Stimulated activated CD8-positive, alpha-beta memory T cell treated with anti-CD3 and anti-CD28 coated beads, Interleukin-7, amount 100 ng/mL, for 1 hour (primary cell): ENCODE measurements at places on chromosomes 3 and 15.

DNA sequence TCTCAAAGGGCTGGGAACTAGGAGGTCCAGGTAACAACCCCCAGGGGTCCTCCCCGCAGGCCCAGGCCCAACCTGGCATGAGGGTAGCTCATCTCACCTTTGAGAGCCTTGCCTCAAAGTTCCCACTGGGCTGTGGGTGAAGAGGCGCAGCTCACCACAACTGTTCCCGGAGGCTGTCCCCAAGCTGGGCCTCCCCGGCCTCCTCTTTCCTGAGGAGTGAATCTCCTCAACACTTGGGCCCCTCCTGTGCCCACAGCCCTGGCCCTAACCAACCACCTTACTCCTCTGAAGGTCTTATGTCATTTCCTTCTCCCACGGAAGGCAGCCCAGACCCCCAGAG lies 27.5 kb upstream of the CORO2B start:
- no peak for DNase-seq

- DNase-seq = no peak
These were observed 59.6 kb upstream of the ZBTB38 start for GRCh38 chr3:141308588-141309218.

- no peak for DNase-seq
These were observed 77.6 kb upstream of the CHD2 start for GRCh38 chr15:92822216-92823144.

DNA sequence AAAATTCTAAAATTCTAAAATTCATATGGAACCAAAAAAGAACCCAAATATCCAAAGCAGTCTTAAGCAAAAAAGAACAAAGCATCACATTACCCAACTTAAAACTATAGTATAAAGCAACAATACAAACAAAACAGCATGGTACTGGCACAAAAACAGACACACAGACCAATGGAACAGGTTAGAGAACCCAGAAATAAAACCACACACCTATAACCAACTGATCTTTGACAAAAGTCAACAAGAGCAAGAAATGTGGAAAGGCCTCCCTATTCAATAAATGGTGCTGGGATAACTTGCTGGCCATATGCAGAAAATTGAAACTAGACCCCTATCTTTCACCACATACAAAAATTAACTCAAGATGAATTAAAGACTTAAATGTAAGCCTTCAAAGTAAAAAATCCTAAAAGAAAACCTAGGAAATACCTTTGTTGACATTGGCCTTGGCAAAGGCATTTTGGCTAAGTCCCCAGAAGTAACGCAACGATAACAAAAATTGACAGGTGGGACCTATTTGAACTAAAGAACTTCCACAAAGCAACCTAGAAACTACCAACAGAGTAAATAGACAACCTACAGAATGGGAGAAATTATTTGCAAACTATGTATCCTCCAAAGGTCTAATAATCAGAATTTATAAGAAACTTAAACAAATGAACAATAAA lies 56.9 kb downstream of the TTBK2 start:
- no peak for DNase-seq

GRCh38 chr3:169367016-169367415 lies 296.5 kb downstream of the MECOM start:
- no peak for DNase-seq

GRCh38 chr3:52005571-52005986 lies 9.9 kb upstream of the RPL29 start:
- DNase-seq = no peak

- no peak for DNase-seq
These were observed 374.6 kb upstream of the ARL6 start for GRCh38 chr3:97389936-97390335.
